ENCODE measurements at places on chromosomes 7 and 10.

GRCh38 chr10:33321516-33321915, 13.0 kb downstream of the NRP1 start:
- DNase-seq: no peak

- no peak for DNase-seq
Measured at GRCh38 chr7:121404348-121404747, 8.2 kb upstream of the FAM3C start.

- DNase-seq: no peak
Measured at GRCh38 chr7:41403291-41403690, 299.6 kb downstream of the INHBA start.

DNA sequence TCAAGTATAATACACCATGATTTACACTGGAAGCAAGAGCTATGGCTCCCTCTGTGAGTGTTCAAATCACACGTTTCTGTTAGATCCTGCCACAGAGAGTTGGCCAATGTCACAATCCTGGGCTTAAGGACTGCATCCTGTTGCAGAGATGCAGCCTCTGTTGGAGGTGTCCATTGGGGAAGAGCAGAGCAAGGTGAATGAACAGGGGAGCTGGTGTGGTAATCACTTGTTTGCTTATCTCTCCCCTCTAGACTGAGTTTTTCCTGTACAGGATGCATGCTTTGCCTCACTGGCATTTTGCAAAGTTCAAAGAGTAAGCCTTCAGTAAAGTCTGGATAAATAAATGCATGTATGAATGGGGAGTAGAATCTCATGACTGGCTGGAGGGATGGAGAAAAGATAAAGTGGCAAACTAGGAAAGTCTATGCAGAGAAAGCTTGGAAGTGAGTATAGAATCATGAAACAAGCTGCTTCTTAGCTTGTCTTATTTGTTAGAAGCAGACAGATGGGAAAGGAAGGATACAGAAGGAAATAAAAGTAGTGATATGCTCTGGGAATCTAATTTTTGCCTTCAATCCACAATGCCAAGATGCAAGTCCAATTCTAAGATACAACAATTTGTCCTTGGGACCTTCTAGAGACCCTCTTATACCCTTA, 605.9 kb downstream of the KCNMA1 start:
- DNase-seq: no peak

GRCh38 chr10:48681740-48682139, 2.9 kb upstream of the WDFY4 start:
- DNase-seq: no peak

- DNase-seq: no peak
Measured at GRCh38 chr10:75836064-75836463, 404.6 kb downstream of the LRMDA start.

DNA sequence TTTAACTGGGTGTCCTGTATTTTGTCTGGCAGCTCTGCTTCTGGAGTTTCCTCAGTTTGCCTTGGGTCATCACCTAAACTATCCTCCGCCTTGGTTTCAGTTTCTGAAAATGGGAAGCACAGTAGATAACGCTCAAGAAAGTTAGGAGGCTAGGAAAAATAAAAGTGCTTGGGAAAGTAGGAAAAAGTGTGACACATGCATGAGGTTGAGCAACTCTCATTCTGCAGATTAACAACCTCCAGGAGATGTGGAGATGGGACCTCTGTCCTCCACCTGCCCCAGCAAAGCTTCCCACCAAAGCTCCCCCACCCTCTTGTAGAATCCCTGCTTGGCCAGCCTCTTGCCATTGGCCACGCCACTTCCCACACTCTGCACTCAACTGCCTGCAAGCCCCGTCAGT, 13.1 kb upstream of the ZCCHC24 start:
- no peak for DNase-seq

GRCh38 chr7:33534833-33535232, 370.5 kb upstream of the BMPER start:
- DNase-seq: no peak

DNA sequence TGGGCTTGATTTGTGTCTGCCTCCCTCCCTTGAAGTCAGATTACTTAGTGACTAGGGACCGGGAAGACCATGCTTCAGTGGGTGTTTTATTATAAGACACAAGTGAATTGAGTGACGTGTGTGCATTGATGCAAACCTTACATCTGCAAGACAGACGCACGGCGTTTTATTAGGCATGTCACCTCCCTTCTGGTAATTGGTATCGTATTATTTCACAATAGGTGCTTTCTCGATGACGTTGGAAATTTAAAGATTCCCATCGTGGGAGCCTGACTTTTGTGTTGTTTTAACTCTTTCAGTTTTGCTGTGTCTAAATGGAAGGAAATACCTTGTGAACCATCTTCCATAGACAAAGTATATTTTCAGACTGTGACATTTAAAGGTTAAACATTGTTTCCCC, 132.6 kb downstream of the INSYN2A start:
- DNase-seq: no peak

DNA sequence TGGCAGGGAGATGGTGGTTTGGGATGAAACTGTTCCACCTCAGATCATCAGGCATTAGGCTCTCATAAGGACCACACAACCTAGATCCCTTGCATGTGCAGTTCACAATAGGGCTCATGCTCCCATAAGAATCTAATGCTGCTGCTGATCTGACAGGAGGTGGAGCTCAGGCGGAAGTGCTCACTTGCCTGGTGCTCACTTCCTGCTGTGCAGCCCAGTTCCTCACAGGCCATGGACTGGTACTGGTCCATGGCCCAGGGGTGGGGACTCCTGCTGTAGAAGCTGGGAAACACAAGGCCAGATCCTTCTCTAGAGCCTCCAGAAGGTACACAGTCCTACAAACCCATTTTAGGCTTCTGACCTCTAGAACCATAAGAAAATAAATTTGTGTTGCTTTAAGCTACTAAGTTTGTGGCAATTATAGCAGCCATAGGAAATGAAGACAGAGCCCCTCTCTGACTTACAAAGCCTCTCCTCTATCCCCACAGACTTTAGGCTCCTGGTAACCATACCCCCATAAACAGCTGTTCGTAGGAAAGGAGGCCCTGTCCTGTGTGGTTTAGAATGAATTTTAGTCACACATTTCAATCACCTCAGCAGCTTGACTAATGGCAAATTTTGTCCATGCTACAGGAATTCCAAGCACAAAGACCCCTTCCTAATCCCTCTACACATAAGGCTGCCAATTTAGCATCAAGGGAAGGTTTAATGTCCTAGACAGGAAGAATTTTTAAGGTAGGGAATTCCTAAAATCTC, 206.1 kb upstream of the PHYHIPL start:
- DNase-seq: no peak

DNA sequence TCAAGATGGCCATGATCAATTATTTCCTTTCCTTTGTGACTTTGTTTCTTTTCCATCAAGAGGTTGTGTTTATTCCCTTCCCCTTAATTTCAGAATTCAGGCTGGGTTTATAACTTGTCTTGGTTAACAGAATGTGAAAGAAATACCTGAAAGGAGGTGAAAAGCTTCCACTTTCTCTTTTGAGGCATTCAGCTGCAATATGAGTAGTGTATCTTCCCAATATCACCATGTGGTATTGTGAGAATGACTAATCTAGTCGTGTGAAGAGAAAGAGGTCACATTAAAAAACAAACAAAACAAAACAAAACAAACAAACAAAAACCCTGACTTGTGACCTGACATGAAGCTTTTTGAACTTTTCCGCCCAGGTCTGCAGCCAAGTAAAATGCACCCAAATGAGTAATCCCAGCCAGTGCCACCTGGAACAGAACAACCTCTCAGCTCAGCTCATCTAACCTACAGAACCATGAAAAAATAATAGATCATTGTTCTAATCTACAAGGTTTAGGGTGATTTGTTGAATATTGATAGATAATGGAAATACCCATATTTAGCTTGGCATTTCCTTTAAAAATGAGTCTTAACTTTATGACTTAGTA, 70.8 kb upstream of the TEX47 start:
- DNase-seq: no peak

DNA sequence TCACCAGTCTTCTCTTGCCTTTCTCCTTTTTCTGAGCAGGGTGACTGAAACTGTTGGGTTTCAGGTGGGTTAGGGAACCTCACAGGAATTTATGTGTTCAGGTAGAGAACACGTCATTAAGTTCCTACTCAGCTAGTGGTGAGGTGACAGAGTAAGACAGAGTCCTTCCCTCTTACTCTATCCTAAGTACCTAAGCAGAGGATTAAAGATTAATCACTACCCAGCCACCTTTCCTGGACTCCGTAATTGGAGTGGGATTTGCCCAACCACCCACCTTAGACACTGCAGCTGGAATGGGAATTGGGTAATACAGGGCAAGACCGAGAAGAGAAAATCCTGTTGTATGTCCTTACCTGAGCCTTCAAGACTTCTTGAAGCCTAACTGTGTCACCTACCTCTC, 158.1 kb downstream of the LRRC4 start:
- no peak for DNase-seq

- DNase-seq: no peak
Measured at GRCh38 chr7:33155811-33156210, 26.4 kb downstream of the BBS9 start.

- DNase-seq: no peak
Measured at GRCh38 chr10:28181478-28182096, 121.3 kb downstream of the MPP7 start.

DNA sequence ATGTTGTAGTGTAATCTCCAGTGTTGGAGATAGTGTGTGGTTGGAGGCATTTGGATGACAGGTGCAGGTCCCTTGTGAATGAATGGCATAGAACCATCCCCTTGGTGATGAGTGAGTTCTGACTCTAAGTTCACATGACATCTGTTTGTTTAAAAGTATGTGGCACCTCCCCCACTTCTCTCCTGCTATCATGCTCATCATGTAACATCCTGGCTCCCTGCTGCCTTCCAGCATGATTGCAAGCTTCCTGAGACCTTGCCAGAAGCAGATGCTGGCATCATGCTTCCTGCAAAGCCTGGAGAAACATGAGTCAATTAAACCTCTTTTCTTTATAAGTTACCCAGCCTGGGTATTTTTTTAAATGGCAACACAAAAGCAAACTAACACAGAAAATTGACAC, 499.0 kb upstream of the SEMA3D start:
- no peak for DNase-seq

GRCh38 chr10:129972145-129972965, 8.3 kb upstream of the EBF3 start:
- DNase-seq: no peak

DNA sequence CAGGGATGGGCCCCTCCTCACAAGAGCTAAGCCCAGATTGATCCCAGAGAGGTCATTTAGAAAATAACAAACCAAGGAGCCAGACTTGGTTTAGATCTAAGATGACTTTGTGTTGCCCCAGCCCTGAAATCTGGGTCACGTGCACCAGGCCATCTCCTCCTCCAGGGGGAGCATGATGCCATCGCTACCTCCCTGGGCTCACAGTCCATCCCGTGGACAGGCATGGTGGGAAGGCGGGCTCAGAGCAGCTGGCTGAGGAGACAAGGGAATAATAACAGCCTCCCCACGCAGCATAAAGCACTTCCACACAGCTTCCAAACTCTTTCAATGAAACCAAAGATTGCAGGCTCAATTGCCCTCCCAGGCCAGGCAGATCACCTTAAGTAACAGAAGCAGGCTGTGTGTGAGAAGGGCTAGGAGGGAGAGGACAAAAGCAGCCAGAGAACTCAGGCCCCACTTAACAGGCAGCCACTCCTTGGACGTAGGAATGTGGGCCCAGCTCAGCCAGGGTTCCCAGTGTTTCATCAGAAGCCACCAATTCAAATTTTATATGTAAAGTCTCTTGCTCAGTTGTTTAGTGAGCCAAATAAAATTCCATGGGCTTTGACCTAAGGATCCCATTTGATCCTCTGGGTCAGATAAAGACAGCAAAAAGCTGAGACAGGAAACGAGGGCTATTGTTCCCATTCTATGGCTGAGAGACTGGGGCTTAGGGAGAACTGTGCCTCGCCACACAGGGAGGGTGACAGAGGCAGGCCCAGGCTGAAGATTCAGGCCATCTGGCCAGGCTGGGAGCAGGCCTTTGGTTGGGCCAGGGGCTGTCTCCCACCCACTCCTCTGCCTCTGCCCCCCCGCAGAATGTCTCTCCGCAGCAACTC, 100.2 kb downstream of the COL13A1 start:
- peak; percentile 28 for DNase-seq

DNA sequence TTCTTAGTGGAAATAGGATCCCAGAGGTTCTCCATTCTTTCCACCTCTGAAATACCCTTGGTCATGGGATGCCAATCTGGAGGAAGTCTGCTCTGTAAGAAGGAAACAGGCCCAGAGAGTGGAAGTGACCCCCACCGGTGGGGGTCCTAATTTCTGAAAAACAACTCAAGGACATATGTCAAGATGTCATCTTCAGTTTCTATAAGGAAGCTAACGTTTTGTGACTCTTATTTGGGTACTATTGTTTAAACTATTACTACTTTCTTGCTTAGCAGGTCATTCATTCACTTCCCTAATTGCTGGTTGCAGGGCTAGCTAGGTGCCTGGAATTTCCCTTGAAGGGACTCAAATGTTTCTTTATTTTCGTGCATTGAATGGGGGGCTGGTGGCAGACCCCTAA, 1.9 kb upstream of the ZNF775 start:
- no peak for DNase-seq

- DNase-seq: no peak
Measured at GRCh38 chr7:137538361-137538762, 194.8 kb upstream of the PTN start.

- no peak for DNase-seq
Measured at GRCh38 chr7:154553711-154554265, 449.1 kb downstream of the PAXIP1 start.

- peak; percentile 90 for DNase-seq
Measured at GRCh38 chr7:131235489-131236317, 92.0 kb upstream of the MKLN1 start.

GRCh38 chr7:6422926-6423632, 24.7 kb downstream of the DAGLB start:
- DNase-seq: no peak

DNA sequence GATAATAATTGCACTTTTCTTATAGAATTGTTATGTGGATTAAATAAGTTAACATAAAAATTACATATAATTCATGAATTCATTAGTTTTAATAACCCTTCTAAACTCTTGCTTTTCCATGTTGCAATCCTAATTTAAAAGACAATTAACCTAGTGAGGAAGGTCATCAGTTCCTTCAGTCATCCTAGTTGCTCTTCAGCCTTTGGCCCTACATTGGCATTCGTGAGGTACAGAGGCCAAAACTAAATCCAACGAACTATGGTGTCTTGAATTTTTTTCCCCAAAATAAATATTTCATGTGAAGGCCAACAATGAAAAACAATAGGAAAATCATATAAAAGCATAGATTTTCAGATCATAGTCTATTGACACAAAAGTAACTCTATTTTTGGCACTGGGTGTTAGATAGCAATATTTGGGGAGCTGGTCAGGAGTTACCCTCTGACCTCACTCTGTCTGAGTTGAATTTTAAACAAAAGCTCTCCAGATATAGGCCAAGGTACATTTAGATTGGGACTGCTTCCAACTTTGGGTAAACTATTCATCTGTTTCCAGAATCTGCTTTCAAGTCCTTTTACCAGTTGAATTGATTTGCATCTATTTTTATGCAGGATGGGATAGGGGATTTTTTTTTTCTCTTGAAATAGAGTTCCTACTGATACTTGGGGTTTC, 104.5 kb downstream of the SEM1 start:
- no peak for DNase-seq

GRCh38 chr10:61110188-61110844, 166.3 kb upstream of the RHOBTB1 start:
- DNase-seq: no peak
